ENCODE measurements at places on chromosomes 2 and 18.

- DNase-seq, result peak; percentile 24
Measured at GRCh38 chr2:16669388-16669787, 3.8 kb upstream of the CYRIA start.

DNA sequence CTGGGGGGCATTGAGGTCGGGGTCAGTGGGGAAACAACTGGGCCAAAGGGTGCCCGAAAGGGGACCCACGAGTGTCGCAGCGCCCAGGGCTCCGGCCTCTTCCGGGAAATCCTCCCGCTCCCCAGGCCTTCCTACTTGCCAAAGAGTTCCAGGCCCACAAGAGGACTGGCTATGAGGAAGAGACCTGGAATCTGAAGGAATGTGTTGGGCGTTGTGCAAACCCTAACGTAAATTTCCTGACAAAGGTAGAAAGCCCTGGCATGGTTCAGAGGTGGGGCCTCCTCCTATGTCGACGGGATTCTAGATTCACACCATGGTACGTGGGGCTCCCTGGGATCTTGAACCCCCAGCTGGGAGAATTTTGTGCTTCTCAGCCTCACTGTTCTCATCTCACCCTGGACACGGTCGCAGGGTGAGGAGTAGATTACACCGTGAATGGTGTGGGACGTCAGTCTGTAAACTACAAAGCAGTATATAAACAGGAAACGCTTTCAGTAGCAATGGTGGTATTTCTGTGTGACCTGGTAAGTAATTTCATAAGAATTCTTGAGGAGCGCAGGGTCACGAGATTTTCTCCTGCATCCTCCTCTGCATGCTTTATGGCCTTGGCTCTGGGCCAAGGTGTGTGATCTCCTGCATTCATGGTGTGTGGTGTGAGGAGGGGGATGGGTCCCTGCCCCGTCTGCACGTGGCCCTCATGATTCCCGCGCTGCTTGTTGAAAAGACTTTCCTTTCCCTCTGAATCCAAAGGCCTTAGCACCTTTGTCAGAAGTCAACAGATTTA, 868 bp downstream of the HSBP1L1 start:
- peak; percentile 72 for DNase-seq

- DNase-seq, result no peak
Measured at GRCh38 chr2:120394764-120395163, 48.8 kb downstream of the INHBB start.

DNA sequence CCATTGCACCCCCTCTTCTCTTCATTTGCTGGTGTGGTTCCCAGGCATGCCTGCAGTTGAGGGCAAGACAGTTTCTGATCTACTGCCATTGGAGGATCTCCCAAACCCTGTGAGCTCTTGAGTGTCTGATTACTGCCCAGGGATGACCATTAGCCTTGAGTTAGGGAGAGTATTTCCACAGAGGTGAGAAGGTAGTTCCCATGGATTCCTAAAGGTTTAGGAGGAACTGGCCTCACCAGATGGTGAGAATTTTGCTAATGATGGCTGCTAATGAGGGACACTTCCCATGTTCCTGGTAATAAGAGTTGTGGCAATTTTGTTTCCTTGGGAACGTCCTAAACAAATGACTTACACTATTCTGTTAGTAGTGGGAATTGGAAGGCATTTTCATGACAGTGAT, 42.5 kb downstream of the PTPRM start:
- no peak for DNase-seq

- peak; percentile 63 for DNase-seq
Measured at GRCh38 chr2:176188774-176189680, 559 bp downstream of the HOXD1 start.

- peak; percentile 74 for DNase-seq
Measured at GRCh38 chr18:79371561-79372121, 24.1 kb upstream of the NFATC1 start.

GRCh38 chr18:22169011-22169888, at the start of gene GATA6:
Gene GATA6 (plus strand): TSS chr18:22169589. CDS start chr18:22171145, 1,556 bp downstream.
- DNase-seq, result peak; percentile 64

Measured in activated CD4-positive, alpha-beta T cell treated with anti-CD3 and anti-CD28 coated beads, Interleukin-2, amount 10 ng/mL, durations not matched to agents 24 days and 14 days (primary cell).